ENCODE measurements at places on chromosomes 2 and 18.

- no peak for DNase-seq
Measured at GRCh38 chr2:164039270-164039669, 303.5 kb upstream of the FIGN start.

- DNase-seq = no peak
Measured at GRCh38 chr18:9755615-9756014, 47.5 kb downstream of the RAB31 start.

DNA sequence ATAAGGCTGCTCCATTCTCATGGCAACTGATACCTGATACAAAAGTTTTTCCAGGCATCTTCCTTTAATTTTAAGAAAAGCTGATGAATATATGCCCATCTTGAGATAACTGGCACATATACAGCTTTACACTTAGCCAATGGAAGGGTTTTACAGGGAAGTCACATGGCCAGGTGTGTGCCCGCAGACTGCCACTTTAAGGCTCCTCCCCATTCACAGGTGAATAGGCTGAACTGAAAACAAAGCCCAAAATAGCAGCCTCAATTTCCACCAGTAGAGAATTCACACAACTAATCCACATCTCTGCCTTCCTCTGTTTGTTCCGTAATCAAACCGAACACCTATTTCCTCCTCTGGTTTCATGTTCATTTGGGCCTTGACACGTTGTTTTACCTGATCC, 9.8 kb upstream of the ME2 start:
- DNase-seq = no peak

GRCh38 chr18:63312737-63313395, 6.7 kb downstream of the BCL2 start:
- no peak for DNase-seq

DNA sequence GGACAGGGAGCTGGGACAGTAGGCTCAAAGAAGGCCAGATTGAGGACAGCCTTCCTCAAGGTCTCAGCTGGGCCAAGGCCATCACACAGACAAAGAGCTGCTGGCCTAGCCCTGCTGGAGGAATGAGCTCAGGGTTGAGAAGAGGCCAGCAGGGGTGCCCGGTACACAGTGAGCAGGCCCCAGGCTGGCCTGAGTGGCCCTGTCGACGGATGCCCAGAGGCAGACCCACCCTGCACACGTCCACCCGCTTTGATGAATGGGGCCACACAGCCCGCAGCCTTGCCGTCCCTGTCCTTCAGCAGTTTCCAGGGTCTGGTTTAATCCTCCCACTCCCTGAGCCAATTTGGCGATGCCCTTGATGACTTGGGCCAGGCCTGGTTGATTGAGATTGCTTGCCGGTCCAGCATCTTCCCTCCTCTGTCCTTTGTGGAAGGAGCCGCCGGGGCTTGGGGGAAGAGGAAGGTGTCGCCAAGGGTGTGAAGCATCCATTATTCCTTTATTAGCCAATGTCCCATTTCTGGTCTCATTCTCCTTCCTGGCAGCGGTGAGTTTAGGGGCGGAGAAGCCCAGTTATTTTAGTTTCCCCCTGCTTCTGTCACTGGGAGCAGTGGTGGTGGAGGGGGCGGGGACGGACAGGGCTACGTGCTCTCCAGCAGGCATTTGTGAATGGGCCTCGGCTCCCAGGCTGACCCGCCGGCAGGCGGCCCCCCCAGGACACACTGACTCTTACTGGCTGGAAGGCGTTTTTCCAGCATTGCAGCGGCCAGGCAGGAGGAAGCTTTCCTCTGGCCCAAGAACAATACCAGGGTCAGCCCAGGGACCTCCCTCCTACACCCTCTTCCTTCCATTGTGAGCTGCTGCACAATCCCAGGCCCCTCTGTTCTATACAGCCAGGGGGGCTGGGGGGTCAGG, 141.8 kb downstream of the CTIF start:
- no peak for DNase-seq

DNA sequence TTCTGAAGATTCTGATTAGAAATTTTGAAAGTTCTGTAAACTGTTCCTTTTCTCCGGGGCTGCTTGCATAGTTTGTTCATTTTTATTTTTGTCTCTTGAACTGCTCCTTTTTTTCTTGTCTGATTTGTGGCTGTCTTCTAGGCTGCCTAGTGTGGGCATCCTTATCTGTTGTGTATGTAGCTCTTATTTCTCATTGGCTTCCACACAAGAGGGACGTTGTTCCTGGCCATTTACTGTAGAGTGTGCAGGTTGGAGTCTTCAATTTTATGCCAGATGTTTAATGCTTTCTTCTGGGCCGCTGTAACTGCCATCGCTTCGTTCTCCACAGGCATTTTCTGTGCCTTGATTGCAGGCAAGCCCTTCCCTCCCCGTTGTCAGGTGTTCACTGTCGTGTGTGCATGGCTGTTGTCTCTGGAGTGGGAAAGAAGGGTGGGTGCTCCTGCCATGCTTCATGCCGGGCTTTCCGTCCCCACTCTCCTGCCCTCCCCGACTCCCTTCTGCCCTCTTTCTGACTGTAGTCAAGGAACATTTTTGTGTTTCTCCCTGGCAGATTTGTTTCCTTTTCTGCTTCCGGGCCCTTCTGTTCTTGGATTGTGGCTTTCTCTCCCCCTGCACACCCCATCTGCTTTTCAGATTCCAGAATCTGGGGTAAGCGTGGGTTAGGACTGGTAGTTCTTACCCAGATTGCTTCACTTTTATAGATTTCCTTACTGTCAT, 15.5 kb downstream of the CEP192 start:
- DNase-seq = no peak

- DNase-seq = no peak
Measured at GRCh38 chr2:152309352-152310214, 25.4 kb upstream of the FMNL2 start.

GRCh38 chr2:118774458-118775133, 72.9 kb downstream of the EN1 start:
- DNase-seq = peak; percentile 78

DNA sequence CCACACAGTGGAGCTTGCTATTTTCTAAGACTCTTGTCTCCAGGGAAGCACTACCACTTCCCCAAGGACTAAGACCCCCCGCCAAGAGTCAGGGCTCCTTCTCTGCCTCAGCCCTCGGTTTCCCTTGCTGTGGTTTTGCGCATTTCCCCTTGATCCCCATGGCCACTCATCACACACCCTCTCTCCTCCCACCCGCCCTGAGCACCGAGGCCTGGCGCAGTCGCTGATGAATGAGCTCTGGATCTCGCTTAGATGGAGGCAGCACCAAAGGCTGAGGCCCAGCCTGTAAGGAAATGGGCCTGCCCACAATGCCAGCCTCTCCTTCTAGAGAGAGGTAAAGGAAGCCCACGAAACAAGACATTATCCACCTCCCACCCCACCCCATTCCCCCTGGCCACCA, 96.9 kb downstream of the TNS1 start:
- DNase-seq = no peak

- no peak for DNase-seq
Measured at GRCh38 chr2:45885171-45885621, 233.7 kb downstream of the PRKCE start.

GRCh38 chr2:58405341-58405740, 164.2 kb upstream of the FANCL start:
- DNase-seq = no peak

- DNase-seq = peak; percentile 43
Measured at GRCh38 chr2:121360566-121361300, 75.7 kb upstream of the TFCP2L1 start.

DNA sequence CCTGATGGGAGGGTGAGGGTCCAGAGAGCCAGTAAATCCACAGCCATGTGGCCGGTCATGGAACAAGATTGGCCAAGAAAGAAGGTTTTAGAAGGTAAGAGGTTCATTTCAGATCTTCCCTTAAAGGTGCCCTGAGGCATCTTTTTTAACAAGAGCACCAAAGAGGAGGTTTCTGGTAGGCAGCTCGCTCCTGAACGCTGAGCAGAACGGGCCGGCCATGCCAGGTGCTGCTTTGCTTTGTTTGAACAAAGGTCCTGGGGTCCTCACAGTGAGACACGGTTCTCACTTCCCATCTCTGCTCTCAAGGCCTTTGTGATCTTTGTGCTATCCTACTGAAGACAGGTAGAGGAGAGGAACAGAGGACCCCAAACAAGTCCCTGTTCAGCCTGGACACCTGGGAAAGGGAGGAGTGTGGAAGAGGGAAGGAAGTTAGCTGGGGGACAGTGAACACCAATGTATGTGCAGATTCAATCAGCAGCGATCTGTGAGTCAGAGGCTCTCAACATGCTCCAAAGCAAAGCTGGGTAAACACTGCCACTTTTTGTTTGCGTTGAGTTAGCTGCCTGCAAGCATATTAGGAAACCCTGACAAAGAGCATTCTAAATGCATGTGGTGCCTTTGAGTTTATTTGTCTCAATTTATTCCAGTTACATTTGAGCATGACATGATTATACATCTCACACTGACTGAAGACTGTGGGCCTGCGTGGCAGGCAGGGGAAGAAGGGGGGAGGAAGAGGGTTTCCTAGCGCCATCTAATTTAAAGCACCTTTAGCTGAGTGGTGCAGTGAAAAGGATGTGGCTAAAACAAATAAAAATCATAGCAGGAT, 102.4 kb downstream of the ASB1 start:
- no peak for DNase-seq

DNA sequence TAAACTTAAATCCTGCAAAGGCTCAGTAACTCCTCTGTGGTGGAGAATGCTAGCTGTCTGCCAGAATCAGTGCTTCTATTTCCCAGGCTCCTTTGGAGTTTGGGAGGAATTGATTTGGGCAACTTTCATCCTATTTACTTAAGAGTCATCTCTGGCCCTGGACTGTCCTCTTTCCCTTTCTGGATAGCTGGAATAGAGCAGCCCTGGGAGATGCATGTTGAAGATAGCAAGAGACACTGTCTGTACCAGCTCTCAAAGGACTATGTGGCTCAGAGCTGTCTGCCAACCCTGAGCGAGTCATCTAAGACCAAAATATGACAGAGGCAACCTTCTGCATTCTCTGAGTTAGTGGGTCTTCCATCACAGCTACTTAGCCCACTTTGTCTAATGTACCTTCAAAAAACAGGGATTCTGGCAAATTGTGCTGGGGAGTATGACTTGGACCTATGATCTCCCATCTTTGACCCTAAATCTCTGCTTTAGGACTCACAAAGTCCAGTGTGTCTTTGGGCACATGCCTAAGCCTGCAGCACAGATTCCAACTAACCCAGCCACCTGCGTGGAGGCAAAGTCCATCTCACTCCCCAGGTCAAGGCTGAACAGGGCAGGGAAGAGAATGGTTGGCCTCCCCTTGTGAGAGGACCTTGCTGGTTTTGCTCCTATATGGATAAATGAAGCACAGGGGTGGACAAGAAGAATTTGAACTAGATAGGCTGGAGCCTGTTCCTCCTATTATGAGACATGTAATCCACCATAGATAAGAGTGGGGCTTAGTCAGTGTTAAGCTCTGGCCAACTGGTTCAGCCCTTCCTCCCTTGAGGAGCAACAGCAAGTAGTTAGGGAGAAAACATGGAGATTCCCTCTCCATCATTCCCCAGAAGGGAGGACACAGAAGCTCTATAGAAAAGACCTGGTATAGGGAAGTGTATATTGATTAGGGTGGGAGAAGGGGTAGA, 99.1 kb upstream of the PELI1 start:
- DNase-seq = no peak

- no peak for DNase-seq
Measured at GRCh38 chr2:109645412-109646184, 31.4 kb downstream of the SOWAHC start.

GRCh38 chr2:171134624-171135230, 26.0 kb downstream of the TLK1 start:
- DNase-seq = no peak

GRCh38 chr2:238304116-238304515, 15.7 kb upstream of the PER2 start:
- no peak for DNase-seq

- no peak for DNase-seq
Measured at GRCh38 chr18:10023853-10024570, 110.2 kb downstream of the VAPA start.

DNA sequence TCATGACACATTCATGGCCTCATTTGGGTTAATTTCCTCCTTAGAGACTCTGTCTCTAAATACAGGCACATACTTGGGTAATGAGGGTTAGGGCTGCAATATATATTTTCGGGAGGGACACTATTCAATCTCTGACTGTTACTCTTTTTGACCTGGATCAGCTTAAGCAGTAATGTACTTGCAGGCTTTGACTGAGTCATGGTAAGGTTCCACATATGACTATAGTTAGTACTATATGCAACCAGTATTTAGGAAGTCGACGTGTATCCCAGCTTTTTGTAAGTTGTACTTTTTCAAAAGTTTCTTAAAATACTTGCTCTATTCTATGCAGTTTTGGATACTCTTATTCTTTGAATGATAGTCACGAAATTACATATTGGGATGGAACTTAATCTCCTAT, 37.2 kb upstream of the CDH19 start:
- no peak for DNase-seq

DNA sequence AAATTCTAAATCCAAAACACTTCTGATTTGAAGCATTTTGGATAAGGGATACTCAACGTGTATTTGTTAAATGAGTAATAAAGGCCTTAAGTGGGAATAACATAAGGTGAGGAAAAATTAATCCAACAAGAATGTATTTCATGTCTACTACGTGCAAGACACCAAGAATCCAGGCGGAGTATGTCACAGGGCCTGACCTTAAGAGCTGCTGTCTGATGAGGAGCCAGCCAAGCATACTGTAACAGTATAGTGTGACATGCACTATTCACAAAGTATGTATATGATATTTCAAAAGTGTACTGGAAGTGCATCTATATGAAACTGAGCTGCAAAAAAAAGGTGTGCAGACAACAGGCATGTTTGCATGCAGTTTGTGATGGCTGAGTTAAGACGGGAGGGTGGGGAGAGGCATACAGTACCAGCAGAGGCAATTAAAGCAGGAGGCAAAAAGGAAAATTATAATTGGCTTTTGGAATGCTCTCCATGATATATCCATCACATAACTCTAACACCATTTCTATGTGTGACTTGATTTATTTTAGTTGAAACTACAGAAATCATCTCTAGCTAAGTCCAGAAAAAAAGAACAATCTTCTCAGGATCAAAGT, 18.2 kb downstream of the IWS1 start:
- no peak for DNase-seq

GRCh38 chr2:29917781-29918180, 3.6 kb downstream of the ALK start:
- DNase-seq = no peak

- no peak for DNase-seq
Measured at GRCh38 chr18:42781298-42781815, 334.1 kb downstream of the RIT2 start.

- DNase-seq = no peak
Measured at GRCh38 chr2:63569740-63570139, 18.5 kb downstream of the WDPCP start.

DNA sequence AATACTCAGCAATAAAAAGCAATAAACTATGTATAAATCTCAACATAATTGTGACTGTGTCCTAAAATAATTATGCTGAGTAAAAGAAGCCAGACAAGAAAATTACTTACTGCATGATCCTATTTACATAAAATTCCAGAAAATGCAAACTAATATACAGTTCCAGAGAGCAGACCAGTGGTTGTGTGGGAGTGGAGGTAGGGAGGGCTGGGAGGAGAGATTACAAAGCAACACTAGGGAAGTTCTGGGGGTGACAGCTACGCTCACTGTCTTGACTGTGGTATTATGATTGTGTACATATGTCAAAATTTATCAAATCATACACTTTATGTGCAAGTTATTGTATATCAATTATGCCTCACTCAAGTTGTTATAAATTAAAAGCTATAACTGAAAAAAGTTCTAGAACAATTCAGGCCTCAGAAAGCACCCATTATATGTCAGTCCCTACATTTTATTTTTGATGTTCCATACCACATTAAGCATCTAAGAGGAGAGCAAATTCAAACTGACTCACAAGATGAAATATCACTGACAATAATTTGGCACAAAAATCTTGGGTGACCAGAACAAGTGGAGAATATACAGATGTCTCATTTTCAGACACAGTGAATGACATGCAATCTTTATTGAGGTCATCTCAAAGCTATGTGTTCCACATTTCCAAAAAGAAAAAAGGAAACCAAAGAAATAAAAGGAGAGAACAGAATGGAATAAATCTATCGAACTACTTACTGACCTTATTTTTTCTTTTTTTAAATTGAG, 85.1 kb downstream of the ANTXR1 start:
- DNase-seq = no peak
